ENCODE measurements at places on chromosomes 5 and 9.

DNA sequence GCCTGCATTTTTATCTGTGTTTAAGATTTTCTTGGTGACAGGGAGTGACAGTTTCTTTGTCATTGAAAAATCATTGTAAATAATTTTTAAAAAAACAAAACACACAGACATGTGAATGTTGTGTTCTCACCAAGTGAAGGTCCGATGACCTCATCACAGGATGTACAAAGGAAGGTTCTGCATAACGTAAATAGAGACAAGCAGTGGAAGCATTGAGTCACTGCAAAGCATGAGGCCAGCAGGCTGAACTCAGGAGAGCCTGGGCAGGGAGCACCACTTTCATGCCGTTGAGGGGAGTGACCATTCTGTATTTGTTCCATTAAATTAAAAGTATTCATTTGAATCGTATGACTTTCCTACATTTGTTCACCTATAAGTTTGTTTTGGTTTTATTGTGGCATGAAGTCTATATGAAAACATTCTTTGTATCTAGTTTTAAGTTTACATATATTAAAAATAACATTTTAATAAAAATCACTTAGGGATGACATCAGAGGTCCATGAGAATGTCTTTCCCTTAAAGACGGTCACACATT lies 70.4 kb upstream of the TLE1 start:
- DNase-seq, result no peak

- DNase-seq, result no peak
Measured at GRCh38 chr5:166926138-166926537, 1365.3 kb upstream of the WWC1 start.

DNA sequence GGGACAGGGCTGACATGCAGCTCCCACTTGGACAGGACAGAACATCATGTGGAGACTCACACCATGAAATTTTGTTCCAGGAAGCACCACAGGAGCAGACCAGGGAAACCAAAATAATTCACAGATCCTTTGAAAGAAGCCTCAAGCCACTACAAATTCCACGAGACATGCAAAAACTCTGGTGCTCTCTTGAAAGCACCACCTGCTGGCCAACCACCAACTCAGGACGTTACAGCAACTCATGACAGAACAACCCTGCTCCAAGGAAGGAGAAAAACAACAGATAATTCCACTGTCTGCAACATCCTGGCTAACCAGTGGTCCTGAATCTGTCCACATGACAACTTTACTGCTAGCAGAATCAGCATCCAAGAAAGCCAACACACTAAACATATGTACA lies 516.0 kb downstream of the SPATA31D1 start:
- no peak for DNase-seq

DNA sequence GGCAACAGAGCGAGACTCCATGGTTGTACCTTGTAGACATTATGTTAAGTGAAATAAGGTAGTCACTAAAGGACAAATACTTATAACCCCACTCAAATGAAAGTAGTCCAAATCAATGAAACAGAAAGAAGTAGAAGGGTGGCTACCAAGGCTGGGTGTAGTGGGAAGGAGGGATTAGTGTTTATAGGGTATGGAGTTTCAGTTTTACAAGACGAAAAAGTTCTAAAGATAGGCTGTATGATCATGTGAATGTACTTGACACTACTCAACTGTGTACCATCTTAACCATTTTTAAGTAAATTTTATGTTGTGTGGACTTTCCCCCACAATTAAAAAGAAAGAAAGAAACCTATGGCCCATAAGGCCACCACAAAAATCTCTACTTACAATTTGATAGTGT lies 32.2 kb downstream of the ALDH7A1 start:
- DNase-seq, result no peak

DNA sequence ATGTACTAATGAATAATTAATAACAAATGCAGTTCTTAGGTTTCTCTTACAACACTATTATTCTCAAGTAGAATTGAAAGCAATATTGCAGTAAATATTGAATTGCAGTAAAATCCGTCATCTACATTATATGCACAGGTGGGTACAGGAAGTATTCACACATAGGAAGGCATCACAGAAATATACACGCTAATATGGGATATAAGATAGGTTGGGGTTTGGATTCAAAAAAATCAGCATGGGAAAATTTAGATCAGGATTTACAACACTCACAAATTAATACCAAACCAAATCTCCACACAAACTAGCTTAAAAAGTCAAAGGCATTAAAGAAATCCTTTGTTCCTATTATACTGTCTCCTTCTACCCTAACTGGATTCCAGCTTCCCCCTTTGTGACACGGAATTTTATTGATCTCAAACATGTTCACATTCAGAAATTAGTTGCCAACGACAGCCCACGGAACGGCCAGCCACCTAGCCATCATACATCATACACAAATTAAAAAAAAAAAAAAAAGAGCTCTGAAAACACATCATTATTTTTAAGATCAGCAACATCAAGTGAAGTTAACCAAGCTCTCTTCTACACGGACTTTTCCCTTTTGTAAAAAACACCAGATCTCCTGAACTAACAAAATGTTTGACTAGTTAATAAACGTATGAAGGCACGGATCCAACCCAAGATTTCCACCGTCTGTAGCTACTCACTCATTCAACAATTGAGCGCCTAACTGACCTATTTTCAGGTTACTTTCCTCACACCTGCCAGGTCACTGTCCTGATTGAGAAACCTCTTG lies 2.2 kb downstream of the NR6A1 start:
- no peak for DNase-seq

DNA sequence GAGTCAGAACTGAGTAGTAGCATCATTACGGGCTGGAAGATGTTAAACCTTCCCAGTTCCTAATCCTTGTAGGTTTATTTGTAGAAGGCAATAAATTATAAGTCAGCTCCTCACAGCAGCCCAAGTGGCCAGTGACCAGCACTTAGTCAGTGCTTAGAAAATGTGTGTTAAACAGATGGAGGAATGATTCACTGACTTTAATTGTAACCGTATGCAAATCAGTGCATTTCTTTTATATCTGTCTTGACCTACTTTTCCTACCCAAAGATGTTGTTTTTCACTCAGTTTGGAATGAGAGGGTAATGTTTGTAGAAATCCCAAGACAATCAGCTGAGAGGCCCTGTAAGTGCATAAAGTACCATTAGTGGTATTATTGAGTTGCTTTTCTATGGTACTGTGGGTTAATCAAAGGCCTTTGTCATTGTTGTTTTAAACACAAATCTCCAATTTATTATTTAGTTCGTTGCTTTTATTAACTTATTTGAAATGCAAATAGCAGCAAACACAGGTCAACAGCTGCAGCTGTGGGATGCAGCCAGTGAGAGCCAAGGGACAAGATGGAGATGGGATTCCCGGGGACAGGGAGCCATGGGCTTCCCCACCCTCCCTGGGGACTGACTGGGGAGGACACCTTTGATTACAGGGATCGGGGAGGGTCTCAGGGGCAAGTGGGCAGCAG lies 49.8 kb downstream of the MAP1B start:
- DNase-seq, result no peak

GRCh38 chr5:10552183-10553143 lies 11.4 kb upstream of the ANKRD33B start:
- DNase-seq, result no peak

DNA sequence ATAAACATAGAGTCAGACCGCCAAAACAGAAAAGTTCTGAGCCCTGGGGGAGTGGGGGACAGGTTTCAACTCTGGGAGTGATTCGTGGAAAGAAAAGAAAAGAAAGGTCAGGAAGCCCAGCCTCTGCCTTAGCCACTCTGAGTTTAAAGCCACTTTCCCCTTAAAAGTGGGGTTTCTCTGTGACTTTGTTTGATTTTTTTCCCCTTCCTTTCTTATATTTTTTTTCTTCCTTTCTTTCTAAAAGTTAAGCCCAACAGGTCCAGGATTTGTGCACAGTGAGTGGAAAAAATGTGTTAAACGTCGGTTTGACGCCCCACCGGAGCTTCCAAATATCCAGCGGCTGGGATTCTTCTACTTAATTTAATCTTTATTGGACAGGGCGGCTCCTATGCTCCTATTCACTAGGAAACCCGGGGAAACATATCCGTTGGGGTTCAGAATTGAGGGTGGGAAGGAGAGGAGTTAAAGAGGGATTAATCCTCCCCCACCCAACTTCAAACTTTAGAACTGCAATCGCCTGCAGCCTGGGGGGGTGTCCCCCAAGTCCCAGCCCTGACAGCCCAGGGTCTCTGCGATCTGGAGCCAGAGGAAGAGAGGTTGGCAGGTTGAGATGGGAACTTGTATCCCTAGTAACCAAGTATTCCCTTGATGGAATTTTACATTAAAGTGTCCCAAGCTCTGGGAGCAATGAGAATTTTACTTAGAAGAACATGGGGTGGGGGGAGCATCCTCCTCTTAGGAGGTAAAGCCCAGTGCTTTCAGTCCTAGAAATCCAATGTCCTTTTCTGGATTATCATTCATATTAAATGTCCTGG lies 6.3 kb downstream of the NR2F1-AS1 start:
- DNase-seq, result no peak

GRCh38 chr5:1855596-1855995 lies 27.1 kb downstream of the IRX4 start:
- DNase-seq, result no peak

DNA sequence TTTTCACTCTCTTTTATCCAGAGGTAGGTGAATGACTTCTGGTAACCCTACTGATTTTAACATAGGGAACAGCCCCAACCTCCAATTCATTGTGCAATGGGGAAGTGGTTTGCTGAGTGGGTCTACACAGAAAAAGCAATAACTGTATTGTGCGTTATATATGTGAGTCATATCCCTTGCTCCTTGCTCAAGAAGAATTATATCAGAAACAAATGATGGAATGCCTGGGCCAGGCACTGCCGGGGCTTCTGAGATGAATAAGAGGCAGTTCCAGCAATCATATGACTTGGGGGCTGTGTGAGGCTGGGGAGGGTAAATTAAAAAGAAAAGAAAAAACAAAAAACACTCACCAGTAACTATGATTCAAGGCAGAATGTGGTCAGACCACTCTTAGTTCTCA lies 79.2 kb upstream of the ABCA1 start:
- DNase-seq, result no peak

DNA sequence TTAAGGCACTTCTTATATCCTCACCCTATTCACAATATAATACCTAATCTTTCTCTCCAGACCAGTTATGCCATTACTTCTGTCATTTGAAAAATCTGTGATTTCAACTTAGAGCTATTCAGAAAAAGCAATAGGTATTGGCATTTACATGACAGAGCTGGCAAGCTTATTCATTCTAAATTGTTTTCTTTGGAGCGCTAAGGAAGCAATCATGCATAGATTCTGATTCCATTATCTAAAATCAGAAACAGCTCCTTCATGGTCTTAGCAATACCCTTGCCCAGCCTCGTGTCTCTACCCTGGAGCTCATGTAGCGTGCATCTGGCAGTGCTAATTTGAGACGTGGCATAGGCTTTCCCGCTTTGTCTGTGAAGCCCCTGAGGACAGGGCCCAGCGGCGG lies 4.5 kb downstream of the SLC1A1 start:
- DNase-seq, result no peak

DNA sequence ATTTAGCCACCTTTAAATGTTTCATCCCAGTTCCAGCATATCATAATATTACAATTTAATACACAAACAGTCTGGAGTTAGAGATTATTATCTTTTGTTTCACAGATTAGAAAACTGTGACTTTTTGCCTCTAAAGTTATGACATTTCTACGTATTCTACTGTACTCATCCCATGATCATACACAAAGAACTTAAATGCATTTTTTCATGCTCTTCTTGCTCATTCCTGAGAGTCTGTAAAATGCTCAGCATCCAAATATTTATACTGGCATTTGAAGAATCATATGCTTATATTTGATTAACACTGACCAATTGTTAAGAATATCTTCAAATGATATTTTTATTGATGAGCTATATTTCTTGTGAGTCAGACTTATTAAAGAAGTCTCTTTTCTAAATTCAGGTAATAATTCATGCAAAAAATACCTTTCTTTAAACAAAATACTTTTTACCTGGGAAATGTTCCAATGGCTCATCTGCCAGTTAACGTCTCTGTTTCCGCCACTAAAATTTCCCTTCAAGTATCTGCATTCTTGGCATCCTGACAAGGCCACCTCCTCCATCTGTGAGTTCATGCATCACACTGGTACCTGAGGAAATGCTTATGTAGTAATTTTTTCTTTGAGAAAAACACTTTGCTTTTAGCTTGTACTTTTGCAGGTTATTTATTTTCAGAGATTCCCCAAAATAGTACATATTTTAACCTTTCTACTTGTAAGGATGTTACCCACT lies 139.6 kb upstream of the RASA1 start:
- DNase-seq, result no peak
